ENCODE measurements at places on chromosomes 2 and 18.
A peak's percentile ranks its signal among the peaks of the same experiment; 100 is the strongest.

DNA sequence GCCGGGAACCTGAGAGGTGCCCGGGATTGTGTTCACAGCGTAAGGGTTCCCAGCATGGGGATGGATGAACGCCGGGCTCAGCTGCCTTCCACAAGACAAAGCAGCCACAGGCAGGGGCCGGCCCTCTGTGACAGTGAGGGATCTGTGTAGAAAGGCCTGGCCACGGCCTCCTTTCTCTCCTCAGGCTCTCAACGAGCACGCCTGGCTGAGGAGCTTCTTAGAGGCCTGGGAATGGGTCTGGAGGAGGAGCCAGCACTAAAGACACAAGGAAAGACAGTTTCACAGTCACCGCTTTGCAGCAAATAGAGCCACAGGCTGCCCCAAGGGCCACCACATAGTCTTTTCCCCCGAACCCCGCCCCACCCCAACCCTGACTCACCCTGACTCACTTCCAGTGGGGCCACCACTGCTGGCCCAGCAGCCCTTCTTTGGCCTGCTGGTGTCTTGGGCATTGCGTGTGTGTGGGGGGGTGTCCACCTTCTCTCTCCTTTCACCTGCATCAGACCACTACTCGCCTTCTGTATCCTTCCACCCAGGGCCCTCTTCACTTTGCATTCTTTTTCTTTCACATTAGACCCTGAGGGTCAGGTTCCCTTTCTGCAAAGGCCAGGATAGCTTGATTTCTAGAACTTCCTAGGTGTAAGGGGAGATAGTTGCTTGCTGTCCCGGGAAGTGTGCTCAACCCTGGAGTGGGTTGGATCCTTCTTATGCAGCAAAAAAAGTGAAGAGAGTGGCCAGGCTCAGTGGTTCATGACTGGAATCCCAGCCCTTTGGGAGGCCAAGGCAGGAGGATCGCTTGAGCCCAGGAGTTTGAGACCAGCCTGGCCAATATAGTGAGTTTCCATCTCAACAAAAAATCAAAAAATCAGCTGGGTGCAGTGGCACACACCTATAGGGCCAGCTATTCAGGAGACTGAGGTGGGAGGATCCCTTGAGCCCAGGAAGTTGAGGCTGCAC lies 19.3 kb upstream of the HPCAL1 start:
- DNase-seq: peak; percentile 79

DNA sequence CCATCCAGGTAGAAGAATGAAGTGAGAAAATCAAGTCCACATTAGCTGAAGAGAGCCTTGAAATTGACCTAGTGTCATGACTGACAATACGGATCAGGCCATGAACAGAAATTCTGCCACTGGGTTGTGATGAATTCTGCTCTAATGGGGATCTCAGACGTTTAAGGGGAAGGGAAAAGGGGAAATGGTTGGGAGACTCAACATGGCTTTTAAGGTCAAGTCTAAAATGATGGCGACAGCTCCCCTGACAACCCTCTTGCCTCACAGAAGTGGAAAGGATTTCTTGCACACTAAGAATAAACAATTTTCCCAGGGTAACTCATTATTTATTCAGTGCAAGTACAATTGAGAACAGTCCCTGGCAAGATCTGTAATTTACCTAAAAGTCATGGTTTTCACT lies 302.5 kb upstream of the ACVR2A start:
- DNase-seq: no peak

GRCh38 chr2:180130403-180130802 lies 123.3 kb upstream of the CWC22 start:
- peak; percentile 5 for DNase-seq

DNA sequence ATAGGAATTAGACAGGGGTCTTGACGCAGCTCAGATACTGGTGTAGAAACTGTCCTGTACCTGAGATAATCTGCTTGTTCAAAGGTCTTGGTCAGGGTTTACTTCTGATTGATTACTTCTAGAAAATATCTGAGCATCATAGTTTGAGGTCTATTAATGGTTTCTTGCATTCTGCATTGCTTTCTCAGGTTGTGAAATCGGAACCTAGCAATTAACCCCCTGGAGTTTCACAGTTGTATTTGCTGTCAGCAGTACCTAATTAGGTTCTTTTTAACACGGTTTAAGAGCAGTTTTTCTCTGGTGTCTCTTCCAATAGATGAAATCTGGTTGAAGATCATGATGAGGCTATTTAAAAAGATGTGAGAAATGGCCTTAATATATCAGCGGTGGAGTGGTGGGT lies 428.6 kb upstream of the SYT4 start:
- DNase-seq: no peak

- DNase-seq: no peak
These were observed 126.6 kb downstream of the VAPA start for GRCh38 chr18:10040287-10041011.

DNA sequence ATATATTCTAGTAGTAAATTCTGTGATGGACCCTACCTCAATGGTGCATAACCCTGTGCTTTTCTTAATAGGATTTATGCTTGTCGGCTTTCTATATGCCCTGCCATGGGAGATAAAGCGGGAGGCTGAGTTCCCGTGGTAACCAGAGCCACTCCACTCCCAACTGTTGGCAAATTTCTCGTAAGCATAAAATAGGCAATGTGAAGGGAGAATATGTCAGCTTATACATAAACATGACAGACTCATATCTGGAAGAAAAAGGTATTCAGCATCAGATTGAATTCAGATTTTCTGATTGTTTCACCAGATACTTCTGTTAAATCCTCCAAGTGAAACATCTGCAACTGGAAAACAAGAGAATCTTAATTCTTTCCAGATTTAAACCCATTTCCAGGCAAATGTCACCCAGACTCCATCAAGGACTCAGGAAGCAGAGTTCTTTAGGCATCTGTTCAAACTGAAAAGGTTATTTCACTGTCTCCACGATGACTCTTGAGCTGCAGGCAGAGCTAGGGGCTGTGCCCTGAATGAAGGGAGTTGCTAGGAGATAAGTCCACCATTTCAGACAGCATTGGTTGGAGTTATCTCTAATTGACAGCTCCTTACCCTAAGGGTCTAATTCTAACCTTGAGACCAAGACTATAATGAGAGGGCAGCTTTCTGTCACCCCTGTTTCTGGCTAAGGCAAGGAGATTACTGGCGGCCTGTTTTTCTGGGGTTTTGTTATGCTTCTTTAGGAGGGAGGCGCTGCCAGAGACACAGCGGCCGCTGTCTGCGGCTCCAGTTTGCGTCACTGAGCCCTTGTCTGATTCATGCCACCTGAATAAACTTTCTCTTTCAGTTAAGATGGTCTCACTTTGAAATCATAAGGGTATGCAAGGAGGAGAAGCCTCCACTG lies 381.3 kb downstream of the SOX11 start:
- DNase-seq: peak; percentile 69

- DNase-seq: peak; percentile 53
These were observed 34.1 kb downstream of the ZNF407 start for GRCh38 chr18:74631623-74632350.

DNA sequence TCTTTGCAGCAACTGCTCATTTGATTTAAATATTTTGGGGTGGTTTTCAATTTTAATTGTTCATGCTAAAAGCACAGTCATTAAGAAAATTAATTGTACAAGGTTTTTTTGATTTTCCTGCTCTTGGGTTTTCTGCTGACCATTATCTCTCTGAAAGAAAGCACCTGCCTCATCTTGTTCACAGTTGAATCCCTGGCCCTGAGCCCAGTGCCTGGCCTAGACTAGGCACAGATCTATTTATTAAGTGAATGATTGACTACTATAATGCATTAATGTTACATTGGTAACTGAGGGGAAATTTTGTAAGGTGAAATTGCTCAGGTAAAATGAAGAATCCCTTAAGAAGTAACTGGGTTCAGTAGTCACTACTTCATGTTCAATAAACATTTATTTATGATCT lies 22.0 kb downstream of the IL1RL2 start:
- no peak for DNase-seq

DNA sequence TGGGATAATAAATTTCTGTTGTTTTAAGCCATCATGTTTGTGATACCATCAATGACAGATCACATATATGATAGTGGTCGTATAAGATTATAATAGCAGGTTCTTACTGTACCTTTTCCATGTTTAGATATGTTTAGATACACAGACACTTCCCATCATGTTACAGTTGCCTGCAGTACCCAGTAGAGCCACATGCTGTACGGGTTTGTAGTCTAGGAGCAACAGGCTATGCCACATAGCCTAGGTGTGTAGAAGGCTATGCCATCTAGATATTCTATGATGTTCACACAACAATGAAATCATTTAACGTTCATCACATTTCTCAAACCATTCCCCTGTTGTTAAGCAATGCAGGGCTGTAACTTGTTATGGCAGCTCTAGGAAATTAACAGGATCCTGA lies 132.9 kb upstream of the SH3BP4 start:
- no peak for DNase-seq

- DNase-seq: no peak
These were observed 142.3 kb upstream of the TANK start for GRCh38 chr2:161017780-161018470.

GRCh38 chr2:118861731-118862130 lies 14.3 kb upstream of the EN1 start:
- peak; percentile 91 for DNase-seq

GRCh38 chr2:7748717-7749415 lies 831.7 kb downstream of the RNF144A start:
- DNase-seq: peak; percentile 9

DNA sequence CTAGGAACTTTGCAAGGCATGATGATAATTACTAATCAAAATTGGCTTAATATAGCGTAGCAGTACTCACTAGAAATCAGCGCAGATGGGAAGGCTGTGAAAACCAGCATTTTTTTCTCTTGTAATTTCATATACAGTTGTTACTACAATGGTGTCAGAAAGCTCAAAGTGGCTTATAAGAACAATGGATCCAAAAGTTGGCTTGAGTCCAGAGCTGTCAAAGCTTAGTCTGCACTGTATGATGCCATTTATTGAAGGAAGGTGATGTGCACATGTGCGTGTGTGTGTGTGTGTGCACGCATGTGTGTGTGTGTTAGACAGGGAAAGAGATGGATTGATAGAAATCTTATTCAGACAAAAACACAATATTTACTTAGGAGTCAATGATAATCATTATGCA lies 341.3 kb downstream of the TGIF1 start:
- no peak for DNase-seq

- no peak for DNase-seq
These were observed 50.2 kb downstream of the AGAP1 start for GRCh38 chr2:235543851-235544688.

DNA sequence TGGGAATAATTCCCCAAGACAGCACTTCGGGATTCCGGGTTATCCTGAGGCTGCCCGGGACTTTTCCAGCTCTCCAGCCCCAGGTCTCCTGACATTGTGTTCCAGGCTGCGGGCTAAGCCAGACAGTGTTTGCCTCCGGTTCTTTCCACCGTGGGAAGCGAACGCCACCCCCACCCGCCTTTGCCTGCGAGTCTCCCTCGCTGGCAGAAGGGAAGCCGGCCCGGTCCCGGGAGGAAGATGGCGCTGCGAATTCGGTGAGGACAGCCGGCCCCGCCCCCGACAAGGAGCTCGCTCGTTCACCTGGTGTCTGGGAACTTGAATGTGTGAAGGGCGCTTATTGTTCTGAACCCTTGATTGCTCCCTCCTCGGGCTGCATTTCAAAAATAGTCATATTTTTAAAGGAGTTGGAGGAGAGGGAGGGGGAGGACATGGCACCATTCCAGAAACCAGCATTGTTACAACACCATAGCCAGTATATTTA lies 2.9 kb downstream of the LRATD1 start:
- DNase-seq: peak; percentile 69

DNA sequence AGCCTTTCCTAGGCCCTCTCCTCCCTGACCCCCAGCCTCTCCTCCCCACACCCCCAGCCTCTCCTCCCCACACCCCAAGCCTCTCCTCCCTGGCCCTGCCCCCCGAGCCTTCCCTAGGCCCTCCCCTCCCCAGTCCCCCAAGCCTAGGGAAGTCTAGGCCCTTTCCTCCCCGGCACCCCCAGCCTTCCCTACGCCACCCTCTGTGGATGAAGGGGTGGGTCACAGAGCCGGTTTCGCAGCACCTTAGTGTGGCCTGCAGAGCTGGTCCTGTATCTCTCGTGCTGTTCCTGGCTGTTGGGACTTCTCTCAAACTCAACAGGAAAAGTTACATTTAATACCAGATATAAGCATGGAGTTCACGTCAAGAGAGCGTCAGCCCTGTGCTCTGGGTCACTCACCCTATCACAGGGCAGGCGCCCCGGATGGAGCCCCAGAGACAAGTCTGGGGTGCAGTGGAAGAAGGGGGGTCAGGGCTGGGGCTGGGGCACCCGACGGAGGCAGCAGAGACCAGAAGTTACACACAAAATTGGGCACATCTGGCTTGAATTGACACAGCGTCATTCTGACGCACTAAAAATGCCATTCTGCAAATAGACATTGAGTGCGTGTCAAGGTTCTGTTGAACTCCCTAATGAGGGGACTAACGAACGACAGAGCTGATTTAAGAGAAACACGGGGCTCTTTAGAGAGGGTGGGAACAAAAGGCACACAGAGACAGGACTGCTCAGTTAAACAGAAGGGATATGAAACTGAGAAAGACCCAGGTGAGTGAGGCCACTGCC lies 24.0 kb downstream of the KCNIP3 start:
- DNase-seq: peak; percentile 85

DNA sequence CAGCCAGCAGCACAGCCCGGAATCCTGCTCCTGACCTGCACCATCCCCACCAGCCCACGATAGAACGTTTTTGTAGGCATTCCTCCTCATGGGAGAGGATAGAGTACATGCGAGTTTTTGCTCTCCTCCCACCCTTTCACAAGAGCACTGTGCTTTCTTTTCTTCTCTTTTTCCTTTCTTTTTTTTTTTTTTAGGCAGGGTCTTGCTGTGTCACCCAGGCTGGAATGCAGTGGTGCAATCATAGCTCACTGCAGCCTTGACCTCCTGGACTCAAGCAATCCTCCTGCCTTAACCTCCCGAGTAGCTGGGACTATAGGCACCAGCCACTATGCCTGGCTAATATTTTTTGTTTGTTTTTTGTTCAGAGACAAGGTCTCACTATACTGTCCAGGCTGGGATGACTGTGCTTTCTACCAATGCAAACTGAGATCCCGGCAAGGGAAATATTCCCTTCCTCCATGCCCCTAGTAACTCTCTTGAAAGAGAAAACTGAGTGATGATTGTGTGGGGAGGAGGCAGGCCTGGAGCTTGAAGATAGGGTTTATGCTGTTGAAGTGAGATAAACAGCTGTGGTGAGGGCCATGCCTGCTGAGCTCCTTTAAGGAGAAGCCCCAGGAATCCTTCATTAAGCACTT lies 82.6 kb upstream of the TXNDC2 start:
- DNase-seq: no peak

GRCh38 chr2:133562558-133562957 lies 5.7 kb downstream of the NCKAP5 start:
- no peak for DNase-seq

GRCh38 chr2:241950413-241951315 lies 81.1 kb downstream of the RTP5 start:
- DNase-seq: peak; percentile 60

GRCh38 chr2:223967981-223968380 lies 10.7 kb downstream of the MRPL44 start:
- peak; percentile 84 for DNase-seq

- DNase-seq: no peak
These were observed 178.2 kb upstream of the ATP5MC3 start for GRCh38 chr2:175359710-175360109.

DNA sequence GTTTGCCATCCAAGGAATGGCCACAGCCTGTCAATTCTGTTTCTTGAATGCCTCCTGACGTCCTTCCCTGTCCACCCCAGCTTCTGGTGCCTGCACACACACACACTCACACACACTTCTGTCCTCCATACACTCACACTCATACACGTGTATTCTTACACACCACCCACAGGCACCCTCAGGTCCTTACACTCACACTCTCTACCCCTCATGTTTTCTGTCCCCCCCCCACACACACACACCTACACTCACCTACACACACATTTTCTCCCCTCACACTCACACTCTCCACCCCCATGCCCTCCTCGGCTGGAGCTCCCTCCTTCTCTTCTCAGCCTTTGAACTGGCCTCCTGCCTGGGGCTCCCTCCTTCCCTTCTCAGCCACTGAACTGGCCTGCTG lies 148.0 kb upstream of the SALL3 start:
- no peak for DNase-seq
